ENCODE measurements at places on chromosomes 1 and 21.
A peak's percentile ranks its signal among the peaks of the same experiment; 100 is the strongest.

GRCh38 chr21:46183910-46184624 lies at the start of gene SPATC1L:
Gene SPATC1L (minus strand): TSS chr21:46184459. CDS start chr21:46182816, 1,643 bp downstream.
- peak; percentile 65 for DNase-seq

DNA sequence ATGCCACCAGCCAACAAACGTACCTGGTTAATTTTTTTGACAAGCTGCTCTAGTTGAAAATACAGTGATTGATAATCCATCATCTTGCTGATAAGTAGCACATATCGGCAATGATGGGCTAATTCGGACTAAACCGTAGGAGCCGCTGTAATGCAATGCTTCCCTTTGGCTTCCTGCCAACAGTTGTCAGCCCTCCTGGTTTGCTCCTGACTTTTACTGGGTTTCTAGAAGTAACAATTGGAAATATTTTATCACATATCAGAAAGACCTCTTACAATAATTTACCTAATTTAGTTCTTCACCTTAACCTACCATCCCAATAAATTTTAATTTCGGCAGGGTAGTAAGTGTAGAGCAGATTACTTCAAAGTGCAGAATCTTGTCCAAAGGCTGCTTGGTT lies 148.5 kb downstream of the DHRS3 start:
- no peak for DNase-seq

DNA sequence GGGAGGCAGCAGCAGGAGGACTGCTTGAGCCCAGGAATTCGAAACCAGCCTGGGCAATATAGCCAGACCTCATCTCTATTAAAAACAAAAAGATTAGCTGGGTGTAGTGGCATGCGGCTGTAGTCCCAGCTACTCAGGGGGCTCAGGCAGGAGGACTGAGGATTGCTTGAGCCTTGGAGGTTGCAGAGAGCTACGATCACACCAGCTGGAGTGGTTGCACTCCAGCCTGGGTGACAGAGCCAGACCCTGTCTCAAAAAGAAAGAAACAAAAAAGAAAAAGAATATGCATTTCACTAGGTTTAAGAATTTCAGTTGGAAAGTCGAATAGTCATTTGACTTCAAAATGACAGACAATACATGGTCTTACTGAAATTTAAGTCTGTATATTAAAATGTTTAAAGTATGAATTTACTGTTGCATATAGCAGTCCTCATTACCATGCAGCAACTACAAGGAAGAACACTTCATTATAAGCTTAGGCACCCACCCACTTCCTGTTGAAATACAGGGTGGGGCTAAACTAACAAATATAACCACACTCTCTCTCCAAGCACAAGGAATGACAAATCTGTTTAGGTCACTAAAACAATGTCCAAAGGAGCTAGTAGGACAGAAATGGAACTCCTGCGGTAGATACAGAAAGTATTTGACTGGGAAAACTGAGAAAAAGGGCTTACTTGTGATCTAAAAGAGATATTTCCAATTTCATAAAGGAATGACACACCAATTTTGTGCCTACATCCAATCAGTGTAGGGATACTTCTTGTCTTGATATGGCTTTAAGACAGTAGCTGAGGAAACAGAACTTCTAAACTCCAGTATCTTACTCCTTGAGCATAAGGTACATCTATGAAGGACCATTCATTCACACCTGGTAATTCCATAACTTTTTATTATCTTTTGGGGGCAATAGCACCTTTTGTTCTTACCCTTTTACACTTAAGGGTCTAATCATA lies 44.1 kb downstream of the GPR3 start:
- DNase-seq, result peak; percentile 35

GRCh38 chr1:50416150-50416527 lies 7.1 kb downstream of the DMRTA2 start:
- no peak for DNase-seq

- no peak for DNase-seq
Measured at GRCh38 chr1:53502641-53503432, 43.6 kb downstream of the DMRTB1 start.

DNA sequence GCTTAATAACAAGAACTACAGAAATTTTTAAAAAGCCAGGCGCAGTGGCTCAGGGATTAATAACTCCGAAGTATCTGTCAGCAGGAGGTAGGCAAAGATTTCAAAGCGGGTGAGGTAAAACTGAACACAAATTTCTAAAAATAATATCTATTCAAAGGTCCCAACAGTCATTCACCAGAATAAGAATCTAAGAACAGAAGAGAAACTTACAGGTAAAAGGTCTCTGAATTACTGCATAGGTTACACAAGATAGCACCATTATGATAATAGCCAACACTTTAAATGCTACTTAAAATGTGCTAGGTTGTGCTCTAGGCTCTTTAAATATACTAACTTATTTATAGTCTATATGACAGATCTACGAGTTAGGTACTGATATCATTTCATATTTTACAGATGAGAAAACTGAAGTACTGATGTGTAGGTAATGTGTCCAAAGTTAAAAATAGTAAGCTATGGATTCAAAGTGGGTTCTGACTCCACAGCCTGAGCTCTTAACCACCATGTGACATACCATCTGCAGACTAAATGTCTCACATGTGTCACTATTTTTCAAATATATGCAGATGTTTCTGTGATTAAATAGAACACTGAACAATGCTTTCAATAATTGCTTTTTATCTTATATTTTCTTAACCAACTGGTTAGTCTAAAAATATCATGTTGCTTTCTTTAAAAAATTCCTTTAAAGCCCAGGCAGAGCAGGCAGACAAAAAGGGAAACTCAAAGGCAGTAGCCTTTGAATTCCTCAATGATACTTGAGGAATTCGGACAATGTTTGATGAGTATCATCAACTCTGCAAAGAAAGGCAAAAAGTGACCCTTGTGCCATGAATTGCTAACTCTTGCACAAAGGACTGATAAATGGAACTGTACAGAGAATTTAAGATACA lies 80.5 kb upstream of the TTC39A start:
- DNase-seq, result no peak

GRCh38 chr1:113868387-113869083 lies 3.0 kb downstream of the PTPN22 start:
- DNase-seq, result no peak

- no peak for DNase-seq
Measured at GRCh38 chr1:57337623-57338022, 86.2 kb downstream of the DAB1 start.

- DNase-seq, result no peak
Measured at GRCh38 chr1:32274646-32275340, 17.1 kb upstream of the HDAC1 start.

DNA sequence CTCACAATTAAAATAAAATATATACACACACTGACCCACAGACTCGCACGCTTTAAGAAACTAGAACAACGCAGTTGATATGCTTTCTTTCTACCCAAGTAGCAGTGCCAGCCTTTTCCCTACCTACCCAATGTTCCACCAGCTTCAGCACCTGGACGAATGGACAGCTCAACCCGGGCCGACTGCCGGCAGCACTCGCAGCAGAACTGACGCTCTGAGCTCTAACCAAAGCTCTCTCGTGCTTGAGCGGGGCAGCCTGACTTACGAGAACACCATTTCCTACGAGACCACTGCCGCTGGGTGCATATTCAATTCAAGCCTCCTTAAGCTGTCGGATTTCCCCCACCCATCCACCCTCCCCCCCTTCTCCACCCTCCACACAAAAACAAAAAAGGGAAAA lies 127.4 kb upstream of the DPYD start:
- peak; percentile 15 for DNase-seq

DNA sequence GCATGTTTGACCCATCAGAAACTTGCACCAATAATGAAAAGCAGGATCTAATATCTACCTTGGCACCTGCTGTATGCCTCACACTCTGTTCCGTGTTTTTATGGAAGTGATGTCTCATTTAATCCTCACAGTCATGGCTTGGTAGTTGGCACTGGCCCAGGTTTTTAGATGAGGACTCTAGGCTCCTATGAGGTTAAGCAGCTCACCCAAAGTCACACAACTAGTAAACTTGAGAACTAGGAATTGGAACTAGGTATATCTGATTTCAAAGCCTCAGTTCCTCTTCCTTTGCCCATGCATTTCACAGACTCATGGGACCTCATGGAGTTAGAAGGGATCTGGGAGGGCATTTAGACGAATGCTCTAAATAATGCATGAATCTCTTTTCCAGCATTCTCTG lies 21.3 kb upstream of the TARBP1 start:
- no peak for DNase-seq

DNA sequence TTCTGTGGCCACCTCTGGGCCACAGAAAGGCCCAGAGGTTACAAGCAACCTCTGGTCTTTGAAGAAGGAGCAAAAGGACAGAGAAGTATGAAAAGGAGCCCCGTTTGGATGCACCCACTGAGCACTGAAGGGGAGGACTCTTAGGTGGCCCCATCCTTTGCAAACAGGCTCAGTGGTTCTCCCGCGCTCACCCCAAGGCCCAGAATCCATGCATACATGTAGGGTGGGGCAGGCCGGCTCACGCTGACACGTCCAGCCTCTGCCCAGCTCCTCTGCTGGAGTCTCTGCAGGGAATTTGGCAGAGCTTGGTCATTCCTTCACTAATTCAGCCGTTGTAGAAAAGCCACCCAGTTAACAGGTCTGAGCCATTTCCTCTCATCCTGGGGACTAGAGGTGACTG lies 61.3 kb upstream of the AJAP1 start:
- no peak for DNase-seq

DNA sequence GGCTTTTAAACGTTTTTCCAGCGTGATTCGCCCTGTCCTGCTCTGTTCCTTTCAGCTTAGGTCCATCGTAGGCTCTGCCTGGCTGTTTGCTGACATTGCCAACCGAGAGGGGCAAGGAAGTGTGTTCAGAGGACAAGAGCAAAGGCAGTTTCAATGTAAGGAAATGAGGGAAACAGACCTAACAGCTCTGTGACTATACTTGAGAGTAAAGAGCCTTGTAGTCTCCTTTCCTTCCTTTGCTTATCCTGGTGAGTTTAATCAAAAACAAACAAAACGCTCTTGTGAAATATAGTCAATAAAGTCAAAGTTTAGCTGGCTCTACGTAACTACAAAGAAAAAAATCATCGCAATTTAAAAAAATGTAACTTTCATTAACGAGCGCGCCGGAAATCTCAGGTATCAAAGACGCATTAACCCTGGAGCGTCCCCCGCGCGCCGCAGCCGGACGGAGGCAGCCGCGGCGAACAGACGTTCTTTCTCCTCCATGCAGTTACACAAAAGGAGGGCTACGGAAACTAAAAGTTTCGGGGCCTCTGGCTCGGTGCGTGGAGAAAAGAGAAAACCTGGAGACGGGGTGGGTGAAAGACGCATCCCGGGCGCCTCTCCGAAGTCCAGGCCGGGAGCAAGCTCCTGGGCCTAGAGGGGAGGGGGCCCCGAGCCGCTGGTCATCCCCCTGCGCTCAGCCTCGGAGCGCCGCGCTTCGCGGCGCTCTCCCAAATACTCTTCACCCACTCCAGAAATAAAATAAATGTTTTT lies 617 bp upstream of the ADGRL2 start:
- DNase-seq, result no peak

DNA sequence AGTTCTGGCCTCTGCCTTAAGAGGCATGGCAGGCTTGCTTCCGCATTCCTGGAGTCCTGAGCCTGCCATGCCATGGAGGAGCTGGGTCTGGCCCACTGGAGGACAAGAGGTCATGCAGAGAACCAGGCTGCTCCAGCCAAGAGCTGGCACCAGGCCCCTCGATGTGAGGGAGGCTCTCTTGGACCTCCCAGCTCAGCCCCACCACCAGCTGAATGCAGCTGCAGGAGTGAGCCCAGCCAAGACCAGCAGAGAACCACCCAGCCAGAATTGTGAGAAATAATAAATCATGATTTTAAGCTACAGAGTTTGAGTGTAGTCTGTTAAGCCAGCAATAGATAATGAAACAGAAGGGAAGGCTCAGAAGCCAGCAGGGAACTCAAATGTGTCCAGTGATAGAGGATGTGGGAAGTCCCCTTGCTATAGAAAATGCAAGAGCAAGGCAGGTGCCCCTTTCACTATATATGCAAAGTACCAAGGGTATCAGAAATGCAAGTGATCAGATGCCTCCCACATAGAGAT lies 118.4 kb downstream of the HIVEP3 start:
- DNase-seq, result no peak

GRCh38 chr1:115170377-115170776 lies 81.1 kb upstream of the TSPAN2 start:
- DNase-seq, result no peak

DNA sequence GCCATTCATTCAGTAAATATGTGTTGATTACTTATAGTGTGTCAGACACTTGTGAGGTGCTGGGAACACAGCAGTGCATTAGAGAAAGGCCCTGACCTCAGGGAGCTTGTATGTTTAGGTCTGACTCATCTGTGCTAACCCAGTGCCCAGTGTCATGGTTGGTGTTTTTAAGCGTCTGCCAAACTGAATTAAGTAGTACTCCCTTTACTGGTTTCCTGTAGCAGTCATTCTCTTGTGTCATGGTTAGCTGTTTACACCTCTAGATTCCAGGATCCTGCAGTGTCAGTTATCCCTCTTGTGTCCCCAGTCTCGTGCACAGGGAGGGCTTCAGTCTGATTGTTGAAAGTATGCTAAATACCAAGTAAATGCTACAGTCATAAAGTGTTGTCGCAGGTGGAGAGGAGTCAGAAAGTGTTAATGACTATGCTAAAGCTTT lies 14.2 kb downstream of the UCK2 start:
- no peak for DNase-seq

- no peak for DNase-seq
Measured at GRCh38 chr1:95876276-95876675, 642.3 kb downstream of the RWDD3 start.

GRCh38 chr1:202075389-202075788 lies 47.3 kb upstream of the GPR37L1 start:
- no peak for DNase-seq

DNA sequence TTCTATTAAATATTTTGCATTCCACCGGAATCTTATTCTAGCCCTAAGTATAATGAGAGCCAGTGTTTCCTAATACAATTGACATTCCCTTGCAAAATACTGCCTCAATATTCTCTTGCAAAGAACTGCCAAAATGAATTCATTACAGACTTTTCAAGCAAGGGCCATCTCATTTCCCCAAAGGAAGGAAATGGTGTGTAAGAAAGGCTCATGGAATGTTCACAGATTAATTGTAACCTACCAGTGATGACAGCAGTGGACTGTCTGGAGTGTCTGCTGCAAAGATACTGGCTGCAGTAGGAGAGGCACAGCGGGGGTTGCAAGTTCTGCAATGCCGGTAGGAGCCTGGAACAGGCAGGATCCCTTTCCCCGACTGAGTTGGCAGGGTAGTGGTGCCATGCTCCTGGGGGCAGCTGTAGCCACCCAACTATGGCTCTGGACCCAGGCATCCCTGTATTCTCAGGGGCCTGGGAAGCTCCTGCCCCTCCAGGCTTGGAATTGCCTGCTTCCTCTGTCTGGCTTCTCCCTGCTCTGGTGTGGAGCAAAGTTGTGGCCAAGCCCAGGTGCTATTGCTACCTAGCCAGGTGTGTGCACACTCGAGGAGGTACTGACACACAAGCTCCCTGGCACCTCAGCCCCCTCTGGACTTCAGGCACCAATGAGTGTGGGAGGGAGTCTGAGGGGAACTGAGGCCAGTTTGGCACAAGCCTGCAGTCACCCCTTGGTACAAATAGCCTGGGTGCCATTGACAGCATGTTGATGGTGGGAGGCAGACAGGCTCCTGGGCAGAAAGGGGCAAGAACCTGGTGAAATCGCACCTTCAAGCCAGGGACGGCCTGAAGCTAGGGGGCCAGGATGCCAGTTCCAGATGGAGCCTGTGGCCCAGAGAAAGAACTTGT lies 1371.0 kb downstream of the KCNT2 start:
- no peak for DNase-seq

GRCh38 chr1:32184650-32185049 lies 5.2 kb downstream of the TXLNA start:
- DNase-seq, result no peak

- DNase-seq, result no peak
Measured at GRCh38 chr1:29878501-29878900, 642.2 kb downstream of the PTPRU start.

GRCh38 chr1:55375617-55376258 lies 160.6 kb upstream of the USP24 start:
- peak; percentile 39 for DNase-seq

All from germinal center (tissue), 1 donor.